ENCODE measurements at places on chromosomes 5 and 9. TPM values are rescaled to one million over a fixed set of nuclear protein-coding genes. Genes with fewer than 3 reads are reported as not detected.

Gene GFI1B
- polyA plus RNA-seq: not detected

Gene TMEM171
- 0.68 TPM for polyA plus RNA-seq

Gene TRIM23
- 10.2 TPM for polyA plus RNA-seq

Gene FBXO38
- 24.3 TPM for polyA plus RNA-seq

DNA sequence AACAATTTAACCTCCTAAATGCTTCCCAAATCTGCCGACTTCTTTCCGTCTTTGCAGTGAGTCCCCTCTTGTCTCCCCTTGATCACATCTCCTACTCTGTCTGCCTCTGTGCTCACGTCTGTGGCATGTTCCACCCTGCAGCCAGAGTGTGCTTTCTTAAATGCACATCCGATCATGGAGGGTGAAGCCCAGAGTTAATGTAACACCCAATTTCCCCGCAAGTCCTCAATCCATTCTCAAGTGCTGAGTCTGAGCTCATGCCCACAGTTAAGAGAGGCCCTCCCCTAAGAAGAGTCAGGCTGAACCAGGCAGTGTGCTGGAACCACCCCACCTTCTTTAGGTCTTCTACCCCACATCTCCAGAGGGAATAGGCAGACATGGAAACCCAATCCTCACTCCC is 164.8 kb downstream of the EPB41L4A start:
- no peak for DNase-seq

- DNase-seq: no peak
Measured at GRCh38 chr5:73030531-73030930, 74.7 kb downstream of the FCHO2 start.

- no peak for DNase-seq
Measured at GRCh38 chr9:135793221-135794056, 91.5 kb downstream of the KCNT1 start.

DNA sequence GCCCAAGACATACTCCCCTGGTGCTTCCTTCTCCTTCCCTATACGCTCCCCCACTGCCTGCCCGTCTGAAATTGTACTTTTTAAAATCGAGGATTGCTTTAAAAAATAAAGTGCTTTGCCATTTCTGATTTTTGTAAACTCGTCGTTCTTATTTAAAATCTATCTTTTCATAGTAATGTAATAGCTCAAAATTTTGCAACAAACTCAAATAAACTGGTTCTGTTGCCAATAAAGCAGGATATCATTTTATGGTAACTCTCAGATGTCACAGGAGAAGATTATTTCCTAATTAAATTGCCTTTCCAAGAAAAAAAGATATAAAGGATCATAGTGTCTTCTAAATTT is 1.3 kb upstream of the NREP start:
- DNase-seq: no peak

- DNase-seq: no peak
Measured at GRCh38 chr5:151870820-151871219, 53.8 kb downstream of the GLRA1 start.

GRCh38 chr5:13505326-13505725 is 439.2 kb downstream of the DNAH5 start:
- DNase-seq: no peak
